Spinal cord (tissue), 10 donors: ENCODE measurements at places on chromosomes 11 and 22.

DNA sequence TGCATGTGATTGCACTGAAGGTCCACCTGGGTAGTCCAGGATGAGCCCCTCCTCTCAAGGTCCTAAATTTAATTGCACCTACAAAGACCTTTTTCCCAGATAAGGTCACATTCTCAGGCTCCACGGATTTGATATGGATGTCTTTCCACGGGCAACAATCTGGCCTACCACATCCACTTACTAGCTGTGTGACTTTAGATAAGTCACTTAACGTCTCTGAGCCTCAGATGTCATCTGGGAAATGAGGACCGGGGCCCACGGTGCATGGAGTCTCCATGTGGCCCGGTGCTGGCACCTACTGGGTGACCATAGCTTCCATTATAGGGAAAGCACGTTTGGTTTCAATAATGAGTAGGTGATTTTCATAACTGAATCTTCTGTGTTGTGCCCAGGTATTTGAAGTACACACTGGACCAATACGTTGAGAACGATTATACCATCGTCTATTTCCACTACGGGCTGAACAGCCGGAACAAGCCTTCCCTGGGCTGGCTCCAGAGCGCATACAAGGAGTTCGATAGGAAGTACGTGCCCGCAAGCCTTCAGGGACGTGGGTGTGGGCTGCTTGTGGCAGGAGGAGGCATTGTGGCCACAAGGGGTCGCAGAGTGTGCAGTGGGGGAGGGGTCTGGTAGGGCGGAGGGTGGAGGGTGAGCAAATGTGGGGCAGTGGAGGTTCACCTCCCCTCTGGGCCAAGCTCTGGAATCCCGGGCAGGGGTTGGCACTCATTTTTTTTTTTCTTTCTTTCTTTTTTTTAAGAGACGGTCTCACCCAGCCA, 55.7 kb downstream of the ARHGAP8 start:
- DNase-seq, result no peak

- no peak for DNase-seq
Measured at GRCh38 chr22:48187356-48187755, 1424.9 kb downstream of the TBC1D22A start.

GRCh38 chr11:45995342-45995734, 72.9 kb downstream of the LARGE2 start:
- DNase-seq, result no peak

DNA sequence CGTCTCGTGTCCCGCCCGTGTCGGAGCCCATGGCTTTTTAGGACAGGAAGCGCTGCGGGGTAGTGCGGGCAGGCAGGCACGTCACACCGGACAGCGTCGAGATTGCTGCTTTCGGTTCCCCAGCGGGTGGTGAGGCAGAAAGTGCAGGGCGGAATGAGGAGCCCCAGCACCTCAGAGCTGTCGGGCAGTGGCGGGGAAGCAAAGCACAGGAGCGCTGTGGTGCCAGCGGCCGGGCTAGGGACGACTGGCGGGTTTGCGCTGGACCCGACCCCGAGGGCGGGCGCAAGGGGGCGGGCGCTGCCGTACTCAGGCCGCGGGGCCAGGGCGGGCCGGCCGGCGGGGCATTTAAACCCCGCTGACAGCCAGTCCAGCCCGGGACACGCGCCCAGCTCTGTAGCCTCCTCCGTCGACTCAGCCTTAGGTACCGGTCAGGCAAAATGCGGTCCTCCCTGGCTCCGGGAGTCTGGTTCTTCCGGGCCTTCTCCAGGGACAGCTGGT, at the start of gene SLC37A2:
Gene SLC37A2, plus strand, starts transcription at position 375 of the 498 bp plus-strand sequence. Its CDS starts 63 bp downstream, at position 438.
- DNase-seq, result no peak

GRCh38 chr11:132032555-132032954, 662.1 kb downstream of the NTM start:
- DNase-seq, result no peak

- DNase-seq, result no peak
Measured at GRCh38 chr11:108405706-108406105, 61.6 kb downstream of the C11orf65 start.
